HuH-7 (cell line): ENCODE measurements at places on chromosomes 4 and X.

- no peak for DNase-seq
These were observed 66.1 kb downstream of the NHSL2 start for GRCh38 chrX:71976753-71977152.

DNA sequence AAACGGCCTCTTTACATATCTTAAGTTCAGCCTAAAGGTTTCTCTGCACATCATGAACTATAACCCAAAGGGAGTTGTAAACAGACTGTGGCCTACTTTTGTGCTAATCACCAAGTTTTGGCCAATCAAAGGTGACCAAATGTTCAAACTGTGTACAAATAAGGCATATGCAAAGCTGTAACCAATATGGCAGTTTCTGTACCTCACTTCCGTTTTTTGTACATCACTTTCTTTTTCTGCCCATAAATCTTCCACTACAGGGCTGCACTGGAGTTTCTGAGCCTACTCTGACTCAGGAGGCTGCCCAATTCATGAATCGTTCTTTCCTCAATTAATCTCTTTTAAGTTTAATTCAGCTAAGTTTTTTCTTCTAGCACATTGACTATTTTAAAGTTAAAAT lies 318.7 kb downstream of the SLC7A11 start:
- no peak for DNase-seq

- DNase-seq, result no peak
These were observed 241.3 kb upstream of the GIMD1 start for GRCh38 chr4:106609917-106610316.

- no peak for DNase-seq
These were observed 66.3 kb downstream of the KCNIP4 start for GRCh38 chr4:21882051-21882839.

DNA sequence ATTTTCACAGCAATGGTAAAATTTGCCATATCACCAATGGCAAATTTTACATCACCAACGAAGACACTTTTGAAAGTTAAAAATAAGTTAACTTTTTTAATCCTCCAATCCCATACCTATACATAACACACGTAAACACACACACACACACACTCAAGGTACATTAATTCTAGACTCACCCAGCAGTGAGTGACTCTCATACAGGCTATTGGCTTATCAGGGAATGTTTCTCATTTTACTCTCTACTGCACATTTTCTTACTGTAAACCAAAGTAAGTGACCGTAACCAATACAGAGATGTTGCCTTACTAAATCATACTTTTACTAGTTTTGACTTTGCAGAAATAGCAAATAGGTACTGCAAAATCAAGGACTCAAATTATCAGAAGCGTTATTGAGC lies 2.3 kb downstream of the VEGFC start:
- DNase-seq, result no peak

DNA sequence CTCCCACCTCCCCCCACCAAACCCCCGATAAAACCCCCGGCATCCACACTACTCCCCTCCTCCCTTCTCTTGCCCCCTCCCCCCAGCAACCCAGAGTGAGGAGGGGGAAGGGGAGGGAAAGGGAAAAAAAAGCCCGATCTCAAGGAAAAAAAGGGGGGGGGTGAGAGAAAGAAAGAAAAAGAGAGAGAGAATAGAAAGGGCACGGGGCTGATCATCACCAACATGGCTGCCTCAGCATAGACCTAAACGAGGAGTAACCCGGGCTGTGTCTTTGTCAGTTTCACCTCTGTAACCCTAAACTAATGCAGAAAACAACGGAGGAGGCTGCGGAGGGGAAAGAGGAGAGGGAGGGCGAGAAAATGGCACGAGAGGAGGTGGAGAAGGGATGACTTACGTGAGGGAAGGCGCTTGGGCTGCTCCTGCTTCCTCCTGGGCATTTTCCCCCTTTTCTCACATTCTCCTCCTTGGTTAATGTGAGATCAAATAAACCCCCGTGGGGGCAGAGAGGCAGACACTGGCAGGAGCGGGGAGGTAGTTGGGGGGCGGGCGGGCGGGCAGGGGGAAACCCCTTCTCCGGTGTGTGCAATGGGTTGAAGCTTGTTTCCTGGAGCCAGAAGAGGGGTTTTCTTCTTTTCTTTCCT lies 532 bp downstream of the ZNF827 start:
- DNase-seq, result peak; percentile 33

DNA sequence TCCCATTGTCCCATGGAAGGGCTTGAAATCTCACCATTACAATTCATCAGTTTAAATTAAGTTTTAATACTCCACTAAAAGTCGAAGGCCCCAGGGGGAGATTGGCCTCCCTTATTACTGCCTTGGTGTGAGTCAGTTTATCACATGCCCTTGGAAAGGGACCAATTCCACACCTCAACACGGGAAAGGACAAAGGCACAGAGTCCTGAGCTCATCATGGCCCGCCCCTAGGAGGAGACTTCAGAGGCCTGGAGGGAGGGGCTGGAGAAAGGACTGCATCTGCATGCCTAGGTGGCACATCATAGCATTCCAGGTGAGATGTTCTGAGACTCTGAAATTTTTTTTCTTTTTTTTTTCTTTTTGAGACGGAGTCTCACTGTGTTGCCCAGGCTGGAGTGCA lies 2.8 kb upstream of the SEL1L3 start:
- peak; percentile 81 for DNase-seq

DNA sequence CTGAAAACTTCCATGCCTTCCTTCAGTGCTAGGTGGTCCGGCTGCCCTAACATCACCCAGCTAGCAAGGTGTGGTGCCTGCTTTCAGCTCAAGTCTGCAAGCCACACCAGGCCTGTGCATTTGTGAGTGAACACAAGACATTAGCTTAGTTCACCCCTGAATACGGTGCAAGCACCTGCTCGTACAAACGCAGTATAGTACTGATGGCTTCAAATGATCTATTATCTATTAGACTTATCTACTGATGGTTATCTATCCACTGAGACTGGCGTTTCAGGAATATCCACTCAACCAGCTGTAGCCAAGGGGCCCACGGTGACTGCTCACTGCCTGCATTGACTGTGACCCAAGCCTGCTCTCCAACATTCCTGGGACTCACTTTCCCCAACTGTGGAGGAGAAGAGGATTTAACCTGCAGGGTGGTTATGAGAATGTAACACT lies 155.9 kb downstream of the SHOX start:
- no peak for DNase-seq

GRCh38 chr4:145719752-145720624 lies 40.0 kb downstream of the C4orf51 start:
- DNase-seq, result no peak

DNA sequence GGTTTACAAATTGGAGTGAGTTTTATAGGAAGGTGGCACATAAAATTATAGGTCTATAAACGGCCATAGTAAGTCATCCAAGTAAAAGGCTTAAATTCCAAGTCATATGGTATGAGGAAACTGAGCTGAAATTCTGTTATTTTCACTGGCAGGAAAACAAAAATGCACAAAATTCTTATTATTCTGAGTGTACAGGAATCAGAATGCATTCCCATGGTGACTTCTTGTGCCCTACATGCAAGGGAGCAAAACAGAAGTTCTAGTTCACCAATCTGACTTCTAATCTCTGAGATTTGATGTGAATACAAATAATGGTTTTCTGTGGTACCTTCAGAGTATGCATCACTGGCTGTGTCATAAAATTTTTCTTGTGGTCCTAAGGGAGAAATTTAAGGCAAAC lies 102.9 kb downstream of the CLCN4 start:
- no peak for DNase-seq

GRCh38 chr4:87037671-87038334 lies 103.0 kb downstream of the AFF1 start:
- DNase-seq, result no peak

- DNase-seq, result no peak
These were observed 103.2 kb downstream of the ARHGAP6 start for GRCh38 chrX:11562570-11562969.
